NCI-H2081 treated with DMSO at 0.1 percent for 48 hours (cell line): ENCODE measurements at places on chromosomes 16 and 17.

DNA sequence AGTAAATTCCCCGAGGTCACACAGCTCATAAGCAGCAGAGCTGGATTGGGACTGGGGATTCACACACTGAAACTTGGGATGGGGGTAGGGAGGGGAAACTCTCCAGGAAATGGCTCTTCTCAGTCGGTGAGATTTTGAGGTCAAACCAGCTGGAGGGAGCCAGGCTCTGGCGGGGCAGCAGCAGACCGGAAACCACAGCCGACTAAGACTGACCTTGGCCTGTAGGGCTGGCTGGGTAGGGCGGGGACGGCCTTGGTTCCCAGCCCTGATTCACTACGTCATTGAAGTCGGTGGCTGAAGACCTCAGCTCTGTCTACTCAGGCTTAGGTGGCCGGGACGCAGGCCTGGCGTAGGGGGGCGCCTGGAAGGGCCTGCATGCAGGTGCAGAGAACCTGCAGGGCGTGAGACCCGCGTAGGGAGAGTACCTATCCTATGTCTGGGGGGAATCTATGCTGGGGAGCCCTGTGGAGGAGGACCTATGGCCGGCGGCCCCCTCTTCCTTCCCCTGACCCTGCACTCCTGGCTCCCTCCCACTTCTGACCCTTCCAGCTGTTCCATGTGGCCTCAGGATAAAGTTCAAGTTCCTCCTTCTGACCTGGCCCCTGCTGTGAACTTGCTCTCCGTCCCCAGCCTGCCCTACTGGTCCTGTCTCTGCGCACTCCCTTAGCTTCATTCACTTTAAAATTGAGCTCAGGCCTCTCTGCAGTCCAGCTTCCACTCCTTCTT lies 11.9 kb upstream of the SLC4A1 start:
- no peak for DNase-seq

- no peak for DNase-seq
These were observed 3.5 kb upstream of the CPNE7 start for GRCh38 chr16:89572073-89572484.

DNA sequence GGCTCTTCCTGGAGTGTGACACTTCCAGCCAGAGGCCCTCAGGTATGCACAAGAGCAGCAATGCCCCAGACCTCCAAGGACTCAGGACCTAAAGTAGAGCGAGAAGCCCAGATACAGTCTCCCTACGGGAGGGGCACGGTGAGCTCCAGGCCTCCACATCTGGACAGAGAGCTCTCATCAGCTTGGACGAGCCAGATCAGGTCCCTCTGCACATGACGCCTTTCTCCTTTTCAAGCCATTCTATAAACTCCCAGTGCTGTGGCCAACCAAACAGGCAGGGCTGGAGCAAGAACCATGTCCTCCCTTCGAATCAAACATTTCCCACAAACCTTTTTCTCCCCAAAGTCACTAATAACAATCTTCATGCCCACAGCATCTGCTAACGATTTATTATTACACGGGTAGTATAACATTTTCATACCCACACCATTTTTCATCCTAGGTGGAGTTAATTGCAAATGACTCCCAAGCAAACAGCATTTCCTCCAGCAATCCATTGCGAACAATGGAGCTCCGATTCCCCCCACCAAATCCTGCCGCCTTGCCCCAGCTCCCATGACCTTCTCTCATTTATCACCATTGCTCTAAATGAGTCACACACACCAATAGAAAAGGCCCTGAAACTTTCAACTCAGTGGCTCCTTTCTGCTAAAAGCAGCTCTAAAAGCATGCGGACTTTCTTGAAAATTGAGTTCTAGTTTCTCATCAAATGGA lies 24.2 kb upstream of the NLRP1 start:
- DNase-seq = no peak

- no peak for DNase-seq
These were observed 54.9 kb upstream of the TANC2 start for GRCh38 chr17:62911114-62911513.

DNA sequence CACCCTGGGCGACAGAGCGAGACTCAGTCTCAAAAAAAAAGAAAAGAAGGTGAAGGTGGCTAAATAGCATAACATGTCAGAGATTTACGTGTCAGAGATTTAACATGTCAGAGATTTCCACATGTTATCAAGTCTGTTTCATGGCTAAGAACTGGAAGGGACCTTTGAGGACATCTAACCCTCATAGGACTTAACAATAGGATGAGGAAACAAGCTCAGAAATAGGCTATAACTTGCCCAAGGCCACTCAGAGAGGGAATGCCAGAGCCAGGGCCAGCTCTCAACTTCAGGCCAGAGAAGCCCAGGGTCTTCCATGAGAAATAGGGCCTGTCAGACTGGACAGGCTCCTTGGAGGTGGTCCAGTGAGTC lies 26.8 kb upstream of the ZNF629 start:
- no peak for DNase-seq

DNA sequence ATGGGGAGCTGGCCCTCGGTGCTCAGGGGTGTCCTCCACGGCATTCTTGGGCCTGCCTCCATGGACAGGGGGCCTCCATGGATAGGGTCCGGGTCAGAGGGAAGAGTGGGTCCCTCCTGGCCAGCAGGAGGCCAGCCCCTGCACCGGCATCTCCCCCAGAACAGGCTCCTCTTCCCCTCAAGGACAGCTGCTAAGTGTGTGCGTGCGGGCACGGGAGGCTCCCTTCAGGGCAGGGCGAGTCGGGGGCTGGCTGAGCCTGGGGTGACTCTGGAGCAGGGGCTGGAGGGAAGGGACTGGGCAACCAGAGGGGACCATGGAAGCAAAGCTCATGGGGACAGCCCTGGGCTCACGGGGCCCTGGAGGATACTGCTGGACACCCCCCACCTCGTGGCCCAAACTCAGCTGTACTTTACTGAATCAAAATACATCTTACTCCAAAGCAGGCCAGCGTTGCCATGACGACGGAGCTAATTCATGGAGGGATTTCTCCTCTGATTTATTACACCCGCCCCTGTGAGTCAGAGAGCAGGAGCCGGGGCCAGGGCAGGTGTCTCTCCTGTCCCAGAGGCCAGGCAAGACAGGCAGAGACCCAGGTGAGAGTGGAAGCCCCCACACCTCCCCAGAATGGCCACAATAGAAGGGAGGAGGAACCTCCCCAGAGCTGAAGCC lies 2.1 kb downstream of the CASKIN1 start:
- DNase-seq = no peak

GRCh38 chr16:73891129-73891542 lies 405.5 kb upstream of the PSMD7 start:
- no peak for DNase-seq

- no peak for DNase-seq
These were observed 322.4 kb downstream of the CBLN1 start for GRCh38 chr16:48959204-48959603.

GRCh38 chr17:78515480-78515879 lies 61.7 kb downstream of the DNAH17 start:
- no peak for DNase-seq

GRCh38 chr16:1043881-1044451 lies 28.6 kb upstream of the SSTR5 start:
- DNase-seq = no peak

DNA sequence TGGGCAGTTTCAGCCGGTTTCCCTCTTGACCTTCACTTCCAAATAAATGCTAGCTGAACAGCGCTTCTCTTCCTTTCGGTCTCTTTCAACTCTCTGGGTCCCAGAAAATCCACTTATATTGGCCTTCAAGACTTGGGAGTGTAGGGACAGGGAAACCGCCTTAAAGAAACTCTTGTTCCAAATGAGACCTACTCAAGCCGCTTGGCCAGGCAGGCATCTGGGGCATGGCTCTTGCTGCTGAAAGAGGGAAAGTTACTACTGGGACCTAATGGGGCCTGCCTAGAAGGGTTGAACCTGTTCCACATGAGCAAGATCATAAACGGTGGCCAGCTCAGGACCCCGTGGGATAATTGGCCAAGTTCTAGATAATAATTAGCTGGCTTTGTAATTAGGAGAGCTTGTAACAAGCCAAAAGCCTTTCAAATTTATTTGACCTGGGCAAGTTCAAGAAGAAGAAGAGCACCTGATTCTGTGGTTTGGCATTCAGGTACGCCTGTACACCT lies 13.2 kb downstream of the CDH1 start:
- no peak for DNase-seq

DNA sequence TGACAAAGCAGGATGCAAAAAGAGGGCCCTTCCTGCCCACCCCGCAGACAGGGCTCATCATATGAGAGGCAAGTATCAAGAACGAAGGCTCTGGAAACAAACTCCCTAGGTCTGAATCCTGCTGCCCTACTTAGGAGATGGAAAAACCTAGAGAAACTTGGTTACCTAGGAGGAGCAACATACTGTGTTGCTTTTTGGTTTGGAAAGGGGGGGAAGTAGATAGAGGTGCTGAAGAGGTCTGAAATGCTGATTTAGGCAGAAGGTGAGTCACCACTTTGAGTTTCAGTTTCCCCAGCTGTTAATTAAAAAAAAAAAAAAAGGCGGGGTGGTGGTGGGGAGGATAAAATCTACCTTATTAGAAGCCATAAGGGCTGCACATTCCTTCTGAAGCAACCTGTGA lies 1.5 kb downstream of the N4BP1 start:
- no peak for DNase-seq

GRCh38 chr17:28950752-28951427 lies 428 bp downstream of the PHF12 start:
- DNase-seq = no peak

DNA sequence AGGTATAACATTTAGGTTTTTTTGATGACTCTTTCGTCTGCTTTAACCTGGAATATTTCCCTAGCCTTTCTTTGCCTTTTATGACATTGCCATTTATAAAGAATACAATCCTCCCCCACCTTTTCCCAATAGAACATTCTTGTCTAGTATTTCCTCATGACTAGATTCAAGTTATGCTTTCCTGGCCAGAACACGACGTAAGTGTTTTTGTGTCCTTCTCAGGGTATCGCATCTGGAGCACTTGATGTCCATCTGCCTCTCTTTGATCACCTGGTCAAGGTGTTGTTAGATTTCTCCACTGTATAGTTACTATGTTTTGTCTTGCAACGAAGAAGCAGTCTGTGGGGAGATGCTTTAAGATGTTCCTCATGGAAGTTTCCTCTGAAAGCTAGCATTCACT lies 87.4 kb downstream of the MSI2 start:
- DNase-seq = no peak
